ENCODE measurements at places on chromosomes 12 and 14.

DNA sequence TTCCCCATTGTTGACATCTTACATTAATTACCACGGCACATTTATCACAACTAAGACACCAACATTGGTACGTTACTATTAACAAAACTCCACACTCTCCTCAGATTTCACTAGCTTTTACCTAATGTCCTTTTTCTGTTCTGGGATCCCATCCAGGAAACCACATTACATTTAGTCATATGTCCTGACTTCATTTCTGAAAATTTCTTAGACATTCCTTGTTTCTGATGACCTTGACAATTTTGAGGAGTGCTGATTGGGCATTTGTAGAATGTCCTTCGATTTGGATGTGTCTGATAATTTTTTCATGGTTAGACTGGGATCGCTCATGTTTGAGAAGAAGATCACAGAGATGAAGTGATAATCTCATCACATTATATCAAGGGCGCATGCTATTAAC is 34.6 kb upstream of the ACSM4 start:
- DNase-seq: peak; percentile 2

DNA sequence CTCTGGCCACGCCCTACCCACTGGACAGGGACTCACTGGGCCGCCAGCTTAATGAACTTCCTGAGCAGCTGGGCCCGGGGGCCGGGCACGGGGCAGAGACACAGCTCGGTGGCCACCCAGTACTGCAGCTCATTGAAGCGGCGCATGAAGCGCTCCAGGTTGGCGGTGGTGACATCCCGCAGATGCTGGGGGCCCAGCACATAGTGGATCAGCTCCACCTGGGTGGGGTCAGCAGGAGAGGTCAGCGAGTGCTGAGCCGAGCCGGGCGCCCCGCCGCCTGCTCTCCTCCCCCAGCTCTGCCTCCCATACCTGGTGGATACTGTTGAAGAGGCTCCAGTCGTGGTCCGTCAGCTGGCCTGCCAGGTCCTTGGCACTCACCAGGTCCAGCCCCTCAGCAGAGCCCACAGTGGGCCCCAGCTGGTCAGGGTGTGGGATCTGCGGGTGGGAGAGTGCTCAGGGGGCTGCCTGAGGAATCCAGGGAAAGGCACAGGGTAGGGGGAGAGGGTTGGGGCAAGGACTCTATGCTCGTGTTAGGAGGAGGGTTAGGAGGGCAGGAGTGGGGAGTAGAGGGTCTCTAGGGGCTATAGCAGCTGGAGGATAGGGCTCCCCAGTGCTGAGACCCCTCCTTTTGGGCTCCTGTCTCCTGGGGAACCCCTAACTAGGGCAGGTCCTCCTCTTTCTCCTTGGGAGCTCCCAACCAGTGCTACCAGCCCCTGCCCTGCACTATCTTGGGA is 15.5 kb upstream of the ENDOU start:
- no peak for DNase-seq

DNA sequence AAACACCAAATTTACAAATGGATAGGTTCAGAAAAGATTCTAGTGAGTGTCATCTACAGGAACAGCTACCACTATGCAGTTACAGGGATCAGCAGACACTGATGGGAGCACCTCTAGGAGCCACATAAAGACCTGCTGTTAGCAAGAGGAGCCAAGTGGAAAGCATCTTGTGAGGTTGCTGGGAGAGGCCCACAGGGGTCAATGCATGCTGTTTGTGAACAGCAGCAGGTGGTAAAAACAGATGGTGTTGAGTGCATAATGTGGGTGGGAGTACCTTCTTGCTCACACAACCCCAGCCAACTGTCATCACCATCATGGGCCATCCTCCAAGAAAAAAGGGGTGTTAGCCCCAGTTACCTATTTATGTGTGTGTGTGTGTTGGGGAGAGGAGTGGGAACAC is 215.2 kb upstream of the SSTR1 start:
- no peak for DNase-seq

- DNase-seq: peak; percentile 66
These were observed 841.1 kb downstream of the NRXN3 start for GRCh38 chr14:79011091-79011919.

DNA sequence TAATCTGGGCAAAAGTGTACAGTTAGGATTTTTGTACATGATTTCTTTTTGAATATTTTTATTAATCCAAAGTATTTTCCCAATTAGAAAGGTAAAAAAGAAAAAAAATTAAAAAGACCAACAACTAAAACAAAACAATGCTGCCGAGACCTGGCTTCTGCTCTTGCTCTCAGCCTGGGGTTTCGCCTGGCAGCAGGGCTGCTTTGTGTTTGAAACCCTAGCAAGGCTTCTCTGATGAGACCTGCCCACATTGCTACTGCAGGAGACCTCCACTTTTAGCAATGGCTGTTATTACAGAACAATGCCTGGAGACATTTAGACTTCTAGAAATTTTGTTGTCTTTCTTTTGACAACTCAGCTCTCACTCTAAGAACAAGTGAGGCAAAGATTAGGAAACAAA is 1153.0 kb upstream of the TMEM132C start:
- DNase-seq: no peak

- DNase-seq: no peak
These were observed 58.7 kb upstream of the MUCL1 start for GRCh38 chr12:54795644-54796043.

DNA sequence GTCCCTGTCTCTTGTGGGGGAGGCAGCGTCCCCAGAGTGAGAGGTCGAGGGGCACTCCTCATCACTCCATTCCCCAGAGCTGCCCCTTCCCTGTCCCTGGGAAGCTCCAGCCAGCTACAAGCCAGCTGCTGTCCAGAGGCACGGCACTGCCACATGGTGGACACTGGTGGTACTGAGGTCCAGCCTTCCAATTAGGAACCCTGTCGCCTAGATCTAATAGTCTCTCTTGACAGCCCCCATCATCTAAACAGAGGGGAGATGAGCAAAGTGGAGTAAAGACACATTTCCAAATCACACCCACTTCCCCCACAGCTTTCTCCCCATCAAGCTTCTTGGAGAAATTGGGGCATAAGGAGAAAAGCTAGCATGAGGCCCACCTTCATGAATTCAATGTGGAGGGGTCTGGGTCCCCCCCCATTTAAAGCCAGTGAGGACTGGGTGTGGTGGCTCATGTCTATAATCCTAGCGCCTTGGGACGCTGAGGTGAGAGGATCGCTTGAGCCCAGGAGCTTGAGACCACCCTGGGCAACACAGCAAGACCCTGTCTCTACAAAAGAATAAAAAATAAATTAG is 2.1 kb upstream of the INHBE start:
- peak; percentile 82 for DNase-seq
